T-helper 17 cell (primary cell): ENCODE measurements at places on chromosomes 5 and 9.

DNA sequence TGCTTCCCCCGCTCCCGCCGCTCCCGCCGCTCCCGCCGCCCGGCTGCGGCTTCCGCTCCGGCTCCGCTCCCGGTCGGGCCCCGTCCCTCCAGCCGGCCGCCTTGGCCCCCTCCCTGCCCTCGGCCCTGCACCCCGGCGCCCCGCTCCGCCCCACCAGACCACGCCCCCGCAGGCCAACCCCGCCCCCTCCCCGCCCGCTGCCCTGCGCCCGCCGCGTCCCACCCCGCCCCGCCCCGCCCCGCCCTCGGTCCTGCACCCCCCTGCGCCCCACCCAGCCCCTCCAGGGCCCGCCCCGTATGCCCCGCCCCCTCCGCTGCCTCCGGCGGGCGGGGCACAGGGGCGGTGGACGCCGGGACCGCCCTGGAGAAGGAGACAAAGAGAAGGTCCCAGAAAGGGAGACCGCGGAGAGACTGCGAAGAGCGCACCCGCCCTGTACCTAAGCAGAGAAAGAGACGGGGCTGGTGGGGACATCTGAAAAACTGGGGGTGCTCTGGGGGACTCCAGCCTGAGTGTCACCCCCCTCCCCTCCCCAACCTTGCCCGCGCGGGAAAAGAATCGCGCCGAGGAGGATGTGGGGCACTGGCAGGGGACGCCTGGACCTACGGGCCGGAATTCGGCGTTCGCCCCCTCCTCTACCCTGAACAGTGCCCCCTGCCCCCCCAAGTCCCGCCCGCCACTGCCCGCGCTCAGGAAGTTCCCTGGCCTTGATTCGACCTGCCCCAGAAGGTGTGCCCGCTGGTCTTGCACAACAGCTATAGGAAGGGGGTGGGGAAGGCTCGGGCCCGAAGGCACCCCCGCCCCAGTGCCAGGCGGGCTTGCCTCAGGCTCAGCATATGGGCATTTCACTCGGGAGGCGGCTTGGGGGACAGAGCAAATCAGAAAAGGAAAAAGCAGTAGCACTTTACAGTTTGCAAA is 42.8 kb upstream of the STXBP1 start:
- no peaks in the 10 kb centered on the region for H3K27me3 ChIP-seq
- H3K27ac ChIP-seq = peak overlapping the region; percentile 87
- peaks cover 26% of the 10 kb centered on the region for H3K4me1 ChIP-seq
- H3K36me3 ChIP-seq = no peaks in the 10 kb centered on the region
- peak; percentile 68 for DNase-seq

- no peak overlapping the region for H3K27ac ChIP-seq
- no peak overlapping the region for H3K4me3 ChIP-seq
- no peaks in the 10 kb centered on the region for H3K36me3 ChIP-seq
- DNase-seq = no peak
Observed at GRCh38 chr5:111668477-111669414, 88.2 kb downstream of the NREP start.

DNA sequence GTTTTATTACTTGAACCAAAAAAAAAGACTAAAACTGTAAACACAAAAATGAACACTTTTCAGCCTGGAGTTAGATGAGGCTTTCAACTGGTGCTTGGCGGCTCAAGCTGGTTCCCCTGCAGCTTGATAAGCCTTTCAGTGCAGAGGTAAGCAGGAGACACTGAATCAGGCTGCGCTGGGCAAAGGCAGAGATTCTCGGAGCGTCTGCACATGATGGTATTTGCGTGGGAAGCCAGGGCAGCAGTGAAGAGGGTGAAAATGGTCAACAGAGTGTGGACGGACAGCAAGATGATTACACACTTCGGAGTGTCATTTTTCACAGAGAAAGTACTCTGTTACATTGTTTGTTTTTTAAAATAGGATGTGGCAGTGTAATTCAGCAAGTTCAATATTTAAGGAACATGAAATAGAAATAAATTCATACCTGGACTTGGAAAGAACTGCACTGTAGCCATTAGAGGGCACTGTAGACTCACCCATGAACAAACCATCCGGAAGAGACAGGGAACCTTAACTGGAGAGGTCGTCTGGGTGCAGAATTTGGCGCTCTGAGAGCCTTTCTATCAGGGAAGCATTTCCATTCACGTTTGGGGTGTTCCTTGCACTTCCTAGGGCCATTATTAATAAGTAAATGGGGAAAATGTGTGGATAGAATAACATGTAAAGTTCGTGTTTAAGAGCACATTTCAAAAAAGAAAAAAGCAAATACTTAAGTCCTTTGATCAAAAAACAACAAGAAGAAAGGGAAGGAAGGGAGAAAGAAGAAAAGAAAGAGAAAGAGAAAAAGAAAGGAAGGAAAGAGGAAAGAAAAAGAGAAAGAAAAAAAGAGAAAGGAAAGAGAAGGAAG is 69.8 kb downstream of the ICE1 start:
- peaks cover 3% of the 10 kb centered on the region for H3K27me3 ChIP-seq
- DNase-seq = peak; percentile 17
- peaks cover 24% of the 10 kb centered on the region for H3K4me1 ChIP-seq
- H3K4me3 ChIP-seq = peak overlapping the region; percentile 81

GRCh38 chr9:117825609-117826347 is 121.6 kb downstream of the TLR4 start:
- peaks cover 29% of the 10 kb centered on the region for H3K4me1 ChIP-seq
- H3K36me3 ChIP-seq = no peaks in the 10 kb centered on the region
- peak; percentile 15 for DNase-seq
- peak overlapping the region; percentile 52 for H3K4me3 ChIP-seq
- H3K27me3 ChIP-seq = peaks cover 5% of the 10 kb centered on the region
- H3K27ac ChIP-seq = peak overlapping the region; percentile 29

DNA sequence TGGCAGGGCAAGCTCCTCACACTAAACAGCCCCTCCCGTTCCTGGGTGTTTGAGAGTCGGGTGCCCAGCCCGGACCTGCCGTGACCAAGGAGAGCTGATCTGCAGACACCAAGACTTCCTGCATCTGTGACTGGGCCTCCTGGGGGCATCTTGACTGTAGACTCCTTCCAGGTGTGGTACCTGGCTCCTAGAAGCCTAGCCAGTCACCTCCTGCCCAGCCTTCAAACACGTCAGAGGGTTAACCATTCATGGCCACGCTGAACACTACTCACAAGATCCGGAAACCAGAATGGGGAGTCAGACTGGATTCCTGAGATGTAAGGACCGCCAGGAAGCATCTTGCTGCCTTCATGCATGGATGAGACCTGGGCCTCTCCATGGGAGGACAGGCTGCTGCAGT is 3.7 kb upstream of the LCN2 start:
- H3K36me3 ChIP-seq = no peaks in the 10 kb centered on the region
- no peaks in the 10 kb centered on the region for H3K27me3 ChIP-seq
- H3K4me3 ChIP-seq = no peak overlapping the region
- no peak for DNase-seq

GRCh38 chr9:136787690-136788400 is 3.3 kb upstream of the TMEM141 start:
- H3K27ac ChIP-seq = no peak overlapping the region
- no peaks in the 10 kb centered on the region for H3K36me3 ChIP-seq
- H3K4me3 ChIP-seq = peak overlapping the region; percentile 36
- DNase-seq = peak; percentile 43
- peaks cover 10% of the 10 kb centered on the region for H3K27me3 ChIP-seq

DNA sequence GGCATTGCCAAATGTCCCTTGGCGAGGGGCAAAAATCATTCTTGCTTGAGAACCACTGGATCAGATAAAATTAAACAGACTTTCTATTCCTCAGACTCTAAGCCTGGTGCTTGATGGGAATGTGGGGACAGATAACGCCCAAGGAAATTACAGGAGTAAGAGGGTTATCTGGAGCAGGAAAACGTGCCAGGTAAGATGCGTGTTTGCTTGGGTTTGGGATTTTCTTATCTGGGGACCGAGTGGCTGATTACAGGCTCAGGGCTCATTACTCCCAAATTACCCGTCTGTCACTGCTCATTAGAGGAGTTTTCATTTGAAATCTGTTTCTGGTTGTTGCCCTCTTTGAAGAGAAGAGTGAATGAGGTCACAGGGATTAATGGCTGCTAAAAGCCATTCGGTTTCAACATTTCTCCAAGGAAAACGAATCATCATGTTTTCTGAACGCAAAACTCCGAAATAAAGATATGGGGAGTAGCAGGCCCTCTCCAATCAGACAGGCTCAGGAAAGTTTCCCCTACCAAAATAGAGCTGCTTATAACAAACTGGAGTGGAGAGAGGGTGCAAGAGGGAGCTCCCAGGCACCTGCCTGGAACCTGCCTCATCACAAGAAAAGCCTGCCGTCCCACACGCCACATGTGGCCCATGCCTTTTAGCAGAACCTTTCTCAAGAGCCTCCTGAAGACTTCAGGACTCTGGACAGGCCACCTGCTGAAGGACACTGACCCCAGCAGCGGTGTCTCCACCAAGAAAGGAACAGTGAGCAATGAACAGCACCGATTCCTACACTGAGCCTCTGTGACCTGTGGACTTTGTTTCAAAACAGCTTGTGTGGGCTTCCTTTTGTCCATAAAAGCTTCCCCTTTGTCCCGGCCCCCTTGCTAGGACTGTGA is 136.4 kb downstream of the ICE1 start:
- peaks cover 36% of the 10 kb centered on the region for H3K27me3 ChIP-seq
- H3K27ac ChIP-seq = no peak overlapping the region
- H3K4me3 ChIP-seq = no peak overlapping the region
- DNase-seq = no peak

GRCh38 chr9:37236822-37237221 is 116.4 kb downstream of the ZCCHC7 start:
- H3K4me1 ChIP-seq = peaks cover 29% of the 10 kb centered on the region
- no peaks in the 10 kb centered on the region for H3K27me3 ChIP-seq
- DNase-seq = no peak
- H3K4me3 ChIP-seq = no peak overlapping the region
- no peak overlapping the region for H3K27ac ChIP-seq
- peaks cover 2% of the 10 kb centered on the region for H3K36me3 ChIP-seq

- no peaks in the 10 kb centered on the region for H3K4me1 ChIP-seq
- no peaks in the 10 kb centered on the region for H3K36me3 ChIP-seq
- no peak overlapping the region for H3K27ac ChIP-seq
- no peak for DNase-seq
- H3K4me3 ChIP-seq = no peak overlapping the region
- H3K27me3 ChIP-seq = no peaks in the 10 kb centered on the region
Observed at GRCh38 chr9:22992780-22993179, 546.2 kb downstream of the DMRTA1 start.
